ENCODE measurements at places on chromosomes 12 and 14.

GRCh38 chr14:79177106-79177505 lies 1006.9 kb downstream of the NRXN3 start:
- DNase-seq: no peak

DNA sequence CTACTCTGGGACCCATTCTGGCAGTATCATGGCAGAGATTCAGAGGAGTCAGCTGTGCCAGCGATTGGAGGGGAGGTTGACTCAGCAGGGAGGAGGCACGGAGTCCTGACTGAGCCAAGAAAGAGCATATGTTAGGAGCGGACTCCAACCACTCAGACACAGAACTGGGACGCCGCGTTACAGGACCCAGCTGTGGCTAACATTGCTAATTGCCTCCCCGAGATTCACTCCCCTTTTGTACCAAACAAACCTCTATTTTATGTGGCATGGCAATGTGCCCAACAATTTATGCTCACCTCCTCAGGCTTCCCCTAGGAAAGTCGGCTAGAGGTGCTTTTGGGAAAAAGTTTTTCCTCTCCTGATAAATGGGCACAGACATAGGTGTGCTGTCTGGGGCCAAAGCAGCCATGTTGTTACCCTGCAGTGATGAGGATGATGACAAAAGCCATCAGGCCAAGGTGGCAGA lies 15.2 kb upstream of the CLIP1 start:
- DNase-seq: peak; percentile 30

DNA sequence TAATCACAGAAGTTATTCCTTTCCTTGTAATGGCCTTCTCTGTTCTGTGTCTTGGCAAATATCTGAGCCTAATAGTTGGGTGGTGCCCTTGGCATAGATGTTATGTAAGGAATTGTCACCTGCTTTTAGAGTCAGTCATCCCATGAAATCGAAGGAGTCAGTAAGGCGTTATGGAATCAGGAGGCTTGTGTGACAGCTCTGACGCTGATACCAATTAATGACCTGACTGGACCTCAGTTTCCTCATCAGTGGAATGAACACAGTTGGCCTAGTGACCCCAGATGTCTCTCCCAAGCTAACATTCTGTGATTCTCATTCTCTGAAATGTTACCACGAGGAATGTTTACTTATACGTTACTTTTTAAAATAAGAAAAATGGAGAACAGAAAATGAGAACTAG lies 32.1 kb downstream of the TXNRD1 start:
- no peak for DNase-seq

GRCh38 chr14:67345583-67345982 lies 14.0 kb downstream of the ATP6V1D start:
- no peak for DNase-seq

- peak; percentile 84 for DNase-seq
These were observed 6.9 kb upstream of the ADCY6 start for GRCh38 chr12:48795550-48796455.

DNA sequence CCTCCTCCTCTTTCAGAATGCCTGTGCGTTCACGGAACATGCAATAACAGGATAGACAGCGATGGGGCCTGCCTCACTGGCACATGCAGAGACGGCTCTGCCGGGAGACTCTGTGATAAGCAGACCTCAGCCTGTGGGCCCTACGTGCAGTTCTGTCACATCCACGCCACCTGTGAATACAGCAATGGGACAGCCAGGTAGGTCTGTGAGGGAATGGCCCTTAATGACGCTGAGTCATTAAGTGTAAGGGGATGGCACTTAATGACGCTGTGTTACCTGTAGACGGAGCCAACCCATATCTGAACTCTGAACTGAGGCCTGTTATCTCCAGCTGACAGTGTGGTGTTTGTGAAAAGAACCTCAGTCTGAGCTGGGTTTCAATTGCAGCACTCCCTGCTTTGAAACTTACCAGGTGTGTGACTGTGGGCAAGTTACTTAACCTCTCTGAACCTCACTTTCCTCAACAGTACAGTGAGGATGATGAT lies 86.9 kb downstream of the STAB2 start:
- DNase-seq: peak; percentile 19

DNA sequence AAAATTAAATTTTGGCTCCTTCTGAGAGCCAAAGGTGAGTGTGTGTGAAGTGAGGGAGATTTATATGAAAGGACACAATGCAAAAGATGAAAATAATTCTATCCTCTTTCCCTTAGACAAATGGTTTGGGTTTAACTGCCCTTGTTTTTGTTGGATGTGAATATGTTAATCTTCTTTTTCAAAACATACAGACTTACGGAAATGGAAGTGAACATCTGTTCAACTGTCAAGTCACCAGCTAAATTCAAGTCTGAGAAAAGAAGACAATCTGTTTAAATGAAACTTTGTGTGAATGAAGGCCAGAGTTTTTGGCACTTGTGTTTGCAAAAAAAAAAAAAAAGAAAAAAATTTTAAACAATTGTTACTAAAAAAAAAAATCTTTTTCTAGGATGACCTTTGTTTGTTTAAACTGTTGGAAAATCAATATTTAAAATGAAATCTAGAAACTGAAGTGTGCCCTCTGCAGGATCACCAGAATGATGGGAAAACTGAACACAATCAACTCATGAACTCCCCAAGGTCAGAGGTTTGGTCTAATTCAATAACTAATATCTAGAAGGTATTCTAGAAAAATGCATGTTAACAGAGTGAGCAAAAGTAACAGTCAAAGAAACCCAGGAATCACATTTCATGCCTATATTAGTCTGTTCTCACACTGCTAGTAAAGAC lies 448.8 kb downstream of the FLRT2 start:
- DNase-seq: no peak

GRCh38 chr12:106238146-106238545 lies 9.7 kb downstream of the CKAP4 start:
- no peak for DNase-seq

GRCh38 chr12:74732826-74733225 lies 195.2 kb downstream of the ATXN7L3B start:
- no peak for DNase-seq

DNA sequence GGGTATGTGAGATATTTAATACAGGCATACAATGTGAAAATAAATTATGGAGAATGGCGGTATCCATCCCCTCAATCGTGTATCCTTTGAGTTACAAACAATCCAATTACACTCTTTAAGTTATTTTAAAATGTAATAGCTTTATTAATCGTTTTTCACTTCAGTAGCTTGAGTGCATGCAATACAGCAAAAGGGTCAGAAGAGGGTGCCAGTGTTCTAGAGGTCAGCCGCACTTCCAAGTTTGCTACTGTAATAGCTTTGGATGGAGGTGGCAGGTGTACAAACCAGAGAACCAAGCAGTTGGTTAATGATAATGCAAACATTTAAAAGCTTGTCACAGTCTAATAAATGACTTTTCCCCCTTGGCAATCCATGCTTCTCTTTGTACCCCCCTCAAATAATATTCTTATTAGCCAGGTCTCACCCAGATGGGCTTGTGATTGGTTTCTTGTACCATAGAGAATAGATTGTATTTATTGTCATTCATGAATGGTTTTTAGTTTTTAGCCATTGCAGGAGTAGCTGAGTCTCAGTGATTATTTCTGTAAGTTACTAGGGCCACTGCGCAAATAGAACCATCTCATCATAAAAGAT lies 127.0 kb downstream of the ERC1 start:
- peak; percentile 78 for DNase-seq

GRCh38 chr14:54105898-54106297 lies 149.3 kb upstream of the BMP4 start:
- DNase-seq: no peak

GRCh38 chr14:90442388-90442787 lies 45.6 kb downstream of the CALM1 start:
- DNase-seq: no peak

- DNase-seq: no peak
These were observed 8.9 kb upstream of the LTA4H start for GRCh38 chr12:96044017-96044942.

DNA sequence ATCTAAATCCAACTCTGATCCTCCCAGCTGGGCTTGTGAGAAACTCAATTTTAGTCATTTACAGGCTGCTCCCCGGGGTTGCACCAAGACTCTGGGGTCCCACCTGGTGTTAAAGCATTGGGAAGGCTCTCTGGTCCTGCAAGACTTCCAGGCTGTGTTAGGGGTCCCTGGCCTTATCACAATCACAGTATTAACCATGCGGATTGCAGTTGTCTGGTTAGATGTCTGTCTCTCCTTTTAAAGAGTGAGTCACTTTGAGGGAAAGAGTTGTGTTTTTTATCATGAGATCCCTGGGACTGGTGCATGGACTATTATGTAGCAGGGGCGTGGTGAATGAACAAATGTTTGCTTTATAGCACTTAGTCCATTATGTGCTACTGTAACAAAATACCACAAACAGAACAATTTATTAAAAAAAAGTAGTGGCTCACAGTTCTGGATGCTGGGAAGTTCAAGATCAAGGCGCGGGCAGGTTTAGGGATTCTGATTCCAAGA lies 531.4 kb downstream of the FUT8 start:
- DNase-seq: no peak

DNA sequence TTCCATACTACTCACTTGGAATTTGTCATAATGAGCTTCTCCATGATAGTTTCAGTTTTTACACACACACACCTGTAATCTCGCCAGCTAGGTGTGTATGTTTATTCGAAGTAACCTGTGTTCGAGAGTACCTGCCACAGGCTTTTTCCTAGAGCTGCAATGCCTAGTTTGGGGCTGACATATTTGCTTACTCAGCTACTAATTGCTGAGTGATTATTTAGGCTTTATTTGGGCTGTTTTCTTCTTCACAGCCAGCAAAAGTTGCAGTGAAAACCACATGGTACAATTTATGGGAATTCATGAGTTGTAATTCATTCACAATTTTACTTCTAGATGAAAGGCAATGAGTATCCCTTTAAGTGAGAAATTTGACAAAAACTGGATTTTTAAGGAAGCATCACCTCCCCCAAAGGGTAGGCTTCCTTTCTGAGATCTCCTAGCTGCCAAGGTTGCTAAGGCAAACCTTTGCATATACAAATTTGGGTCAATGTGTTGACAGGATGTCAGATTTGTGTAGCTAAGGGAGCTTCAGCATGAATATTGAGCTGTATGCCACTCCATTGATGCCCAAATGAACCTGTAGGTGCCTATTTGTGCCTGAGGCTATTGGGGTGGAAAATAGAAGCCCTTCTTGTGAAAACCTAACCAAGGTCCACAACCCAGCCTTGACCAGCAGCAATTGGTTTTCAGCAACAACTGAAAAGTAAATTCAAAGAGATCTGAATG lies 108.7 kb upstream of the OTX2 start:
- no peak for DNase-seq

DNA sequence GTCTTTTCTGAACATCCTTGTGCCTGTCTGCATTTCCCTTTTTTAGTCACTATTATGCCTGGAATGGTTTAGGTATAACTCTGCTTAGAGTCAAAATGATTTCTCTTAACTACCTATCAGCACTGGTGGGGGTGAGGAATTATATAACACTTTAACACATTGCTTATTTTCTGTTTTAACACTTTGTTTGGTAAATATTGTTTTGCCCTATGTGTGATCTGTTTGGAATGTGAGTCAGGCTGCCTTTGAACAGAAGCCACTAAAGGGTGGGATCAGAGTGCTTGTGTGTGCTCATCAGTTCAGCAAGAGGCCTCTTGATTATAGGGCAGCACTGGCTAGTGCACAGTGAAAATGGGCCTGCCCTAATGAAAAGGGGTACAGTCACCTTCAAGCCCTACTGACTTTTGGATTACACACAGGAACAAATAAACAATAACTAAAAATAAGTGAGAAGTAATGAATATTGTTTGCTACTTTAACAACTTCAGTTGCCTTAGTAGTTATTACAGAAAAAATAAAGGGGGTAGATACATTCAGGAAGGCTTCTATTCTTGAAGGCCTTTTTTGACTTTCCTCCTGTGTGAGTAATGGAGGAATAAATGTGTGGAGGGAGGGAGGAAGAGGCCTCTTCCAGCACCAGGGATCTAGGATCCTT lies 23.2 kb downstream of the NGDN start:
- no peak for DNase-seq

- DNase-seq: no peak
These were observed 155.5 kb upstream of the RGS6 start for GRCh38 chr14:71776471-71777360.

- DNase-seq: peak; percentile 69
These were observed 6.4 kb upstream of the ZNF385A start for GRCh38 chr12:54390668-54391551.

- DNase-seq: no peak
These were observed 53.4 kb upstream of the PWP1 start for GRCh38 chr12:107632246-107632645.

DNA sequence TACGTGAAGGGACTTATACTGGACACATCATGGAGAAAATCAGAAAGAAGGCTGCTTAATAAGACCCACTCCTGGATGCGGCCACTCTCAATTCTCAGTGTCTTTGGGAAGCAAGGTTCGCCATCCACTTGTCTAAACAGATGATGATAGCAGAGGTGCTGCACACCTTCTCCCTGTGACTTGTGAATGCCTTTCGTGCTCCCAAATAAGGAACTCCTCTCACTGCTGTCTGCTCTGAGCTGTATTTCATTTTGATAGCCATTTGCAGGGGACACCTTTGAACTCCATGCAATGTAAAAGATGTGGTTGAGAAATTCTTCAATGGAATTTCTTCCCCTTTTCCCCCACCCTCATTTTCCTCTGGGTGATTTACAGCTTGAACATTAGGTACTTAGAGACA lies 11.6 kb downstream of the RMST start:
- DNase-seq: no peak

- no peak for DNase-seq
These were observed 4.9 kb upstream of the B4GALNT3 start for GRCh38 chr12:454833-455232.

DNA sequence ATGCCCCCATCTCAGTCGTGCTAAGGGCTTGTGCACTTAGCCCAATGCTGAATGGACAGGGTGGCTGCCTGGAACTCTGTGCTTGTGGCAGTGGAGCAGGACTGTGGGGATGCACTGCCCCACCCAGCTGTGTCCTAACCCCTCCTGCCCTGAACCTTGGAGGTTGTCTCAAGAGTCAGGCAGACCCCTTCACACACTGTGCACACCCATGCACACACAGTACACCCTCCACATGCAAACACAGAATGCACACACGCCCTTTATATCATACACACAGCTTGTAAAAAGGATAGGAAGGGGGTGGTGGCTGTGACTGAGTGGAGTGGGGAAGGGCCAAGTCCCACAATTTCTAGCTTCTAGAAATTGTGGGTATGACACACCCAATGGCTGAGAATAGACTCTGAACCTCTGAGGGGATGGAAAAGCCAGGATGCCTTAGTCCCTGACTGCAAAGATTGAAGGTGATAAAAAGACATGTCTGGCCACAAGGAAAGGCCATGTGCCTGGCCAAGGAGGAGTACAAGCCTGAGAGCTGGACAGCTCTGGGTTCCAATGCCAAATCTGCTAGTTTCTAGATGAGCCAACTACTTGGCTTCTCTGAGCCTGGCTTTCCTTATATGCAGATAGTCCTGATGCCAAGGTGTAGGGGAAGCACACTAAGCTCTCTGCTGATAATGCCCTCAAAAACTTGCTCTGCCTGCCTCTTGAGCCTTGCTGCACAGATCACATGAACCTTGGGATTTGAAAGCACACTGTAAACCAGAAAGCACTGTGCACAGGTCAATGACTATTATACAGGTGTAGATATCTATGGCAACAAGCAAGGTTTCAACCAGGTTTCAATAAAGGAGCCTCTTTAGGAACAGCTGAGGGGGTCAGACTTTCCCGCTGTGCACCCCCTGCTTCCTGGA lies 8.4 kb downstream of the KRT8 start:
- peak; percentile 72 for DNase-seq
